ENCODE measurements at places on chromosomes 2 and 18.

GRCh38 chr2:88331239-88331638 is 121.3 kb downstream of the FOXI3 start:
- no peaks in the 10 kb centered on the region for H3K4me1 ChIP-seq
- no peaks in the 10 kb centered on the region for H3K36me3 ChIP-seq
- DNase-seq = no peak
- no peaks in the 10 kb centered on the region for H3K27me3 ChIP-seq
- no peak overlapping the region for H3K4me3 ChIP-seq
- H3K27ac ChIP-seq = no peak overlapping the region

GRCh38 chr2:140200764-140201163 is 1420.6 kb upstream of the NXPH2 start:
- no peak overlapping the region for H3K27ac ChIP-seq
- no peaks in the 10 kb centered on the region for H3K27me3 ChIP-seq
- no peak overlapping the region for H3K4me3 ChIP-seq
- DNase-seq = no peak

- H3K27me3 ChIP-seq = no peaks in the 10 kb centered on the region
- no peak for DNase-seq
- peaks cover 13% of the 10 kb centered on the region for H3K4me1 ChIP-seq
- no peak overlapping the region for H3K27ac ChIP-seq
- H3K36me3 ChIP-seq = no peaks in the 10 kb centered on the region
Observed at GRCh38 chr2:28322981-28323396, 69.7 kb upstream of the FOSL2 start.

DNA sequence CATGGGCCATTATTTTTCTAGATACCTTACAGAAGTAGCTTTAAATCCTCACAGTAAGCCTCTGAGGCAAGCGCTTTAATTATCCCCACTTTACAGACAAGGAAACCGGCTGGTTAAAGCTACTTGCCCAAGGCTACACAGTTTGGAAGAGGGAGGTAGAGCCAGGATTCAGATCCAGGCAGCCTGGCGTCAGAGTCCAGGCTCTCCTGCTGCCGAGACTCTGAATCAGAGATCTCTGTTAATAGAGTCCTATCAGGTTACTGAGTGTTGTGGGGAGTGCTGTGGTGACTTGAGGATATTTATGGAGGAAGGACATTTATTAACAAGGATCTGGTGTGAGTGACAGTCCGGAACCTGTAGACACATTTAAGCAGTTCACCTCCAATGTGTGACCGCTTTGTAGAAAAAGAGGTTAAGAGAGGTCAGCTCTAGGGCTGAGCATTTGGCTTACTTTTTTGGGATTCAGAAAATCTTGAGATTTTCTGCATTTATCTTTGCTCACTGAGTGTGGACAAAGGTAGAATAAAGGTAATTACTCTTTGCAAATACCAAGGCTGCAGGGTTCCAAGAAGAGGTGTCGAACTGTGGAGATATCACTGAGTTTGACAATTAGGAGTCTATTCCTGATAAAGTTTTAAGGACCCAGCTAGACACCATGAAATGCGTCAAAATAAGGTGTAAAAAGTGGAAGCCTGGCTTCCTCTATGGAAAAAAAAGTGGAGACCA is 1.6 kb upstream of the CEP192 start:
- H3K27ac ChIP-seq = no peak overlapping the region
- H3K36me3 ChIP-seq = no peaks in the 10 kb centered on the region
- DNase-seq = no peak
- H3K4me3 ChIP-seq = 0 out of 2 replicates have a peak overlapping the region, but pooled peaks have one; percentile 75
- H3K4me1 ChIP-seq = peaks cover 3% of the 10 kb centered on the region

DNA sequence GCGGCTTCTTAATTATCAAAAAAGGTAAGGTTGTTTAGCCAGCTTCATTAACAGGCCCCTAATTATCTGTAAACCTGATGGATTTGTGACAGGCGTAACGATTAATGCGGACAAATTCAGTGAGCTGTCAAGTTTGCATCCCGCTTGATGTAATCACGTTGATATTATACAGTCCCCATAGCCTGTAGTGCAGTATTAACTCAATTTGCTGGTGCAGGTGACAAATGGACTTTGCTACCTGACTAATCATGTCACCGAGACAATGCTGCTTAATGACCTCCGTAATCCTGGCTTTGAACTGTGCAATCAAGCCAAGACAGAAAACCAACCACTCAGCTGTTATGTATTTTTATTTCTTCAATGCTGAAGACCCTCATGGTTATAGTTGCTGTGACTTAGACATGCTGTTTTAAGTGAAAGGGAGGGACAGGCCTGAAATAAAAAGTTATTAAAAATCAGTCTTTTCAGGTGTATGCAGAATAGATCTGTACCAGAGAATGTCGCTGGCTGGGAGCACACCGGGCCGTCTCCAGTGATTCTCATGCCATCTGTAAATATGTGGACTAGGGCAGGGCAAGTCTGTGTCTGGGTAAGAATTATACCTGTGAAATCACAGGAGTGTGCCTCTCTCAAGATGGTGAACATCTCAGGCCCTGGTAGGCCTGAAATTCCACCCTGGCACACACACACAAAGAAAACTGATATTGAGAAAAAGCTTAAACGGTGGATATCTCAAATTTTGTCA is 4.3 kb downstream of the TSHZ1 start:
- DNase-seq = no peak
- no peak overlapping the region for H3K27ac ChIP-seq
- peaks cover 10% of the 10 kb centered on the region for H3K4me1 ChIP-seq
- H3K36me3 ChIP-seq = no peaks in the 10 kb centered on the region
- H3K27me3 ChIP-seq = no peaks in the 10 kb centered on the region

- H3K4me3 ChIP-seq = no peak overlapping the region
- no peaks in the 10 kb centered on the region for H3K36me3 ChIP-seq
- no peaks in the 10 kb centered on the region for H3K27me3 ChIP-seq
Observed at GRCh38 chr2:57869758-57870344, 176.8 kb upstream of the VRK2 start.

DNA sequence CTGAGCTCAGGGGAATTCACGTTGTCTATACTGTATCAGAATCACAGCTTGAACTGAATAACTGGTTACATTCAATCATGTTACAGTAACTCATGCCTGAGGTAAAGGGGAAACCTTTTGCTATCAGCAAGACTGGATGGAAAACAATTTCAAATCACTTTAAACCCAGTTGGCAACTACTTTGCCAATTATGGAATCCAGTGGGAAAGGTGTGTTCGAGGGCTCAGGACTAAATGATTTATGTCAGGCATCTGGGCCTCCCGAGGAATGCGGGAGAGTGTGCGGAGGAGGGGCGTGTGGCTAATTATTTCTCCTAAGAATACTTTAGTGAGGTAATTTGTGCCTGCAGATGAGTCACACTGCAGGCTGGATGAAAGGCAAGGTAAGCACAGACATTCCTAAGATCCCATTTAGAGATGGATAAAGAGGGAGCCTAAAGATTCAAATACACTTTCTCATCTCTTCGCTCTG is 100.1 kb downstream of the HRH4 start:
- H3K4me1 ChIP-seq = no peaks in the 10 kb centered on the region
- no peak overlapping the region for H3K27ac ChIP-seq
- no peaks in the 10 kb centered on the region for H3K36me3 ChIP-seq
- DNase-seq = no peak
- H3K4me3 ChIP-seq = no peak overlapping the region
- no peaks in the 10 kb centered on the region for H3K27me3 ChIP-seq

GRCh38 chr2:204794624-204795023 is 249.3 kb downstream of the PARD3B start:
- no peaks in the 10 kb centered on the region for H3K36me3 ChIP-seq
- DNase-seq = no peak
- H3K4me1 ChIP-seq = no peaks in the 10 kb centered on the region
- no peak overlapping the region for H3K4me3 ChIP-seq
- H3K27ac ChIP-seq = no peak overlapping the region
